ENCODE measurements at places on chromosomes 2 and 18.

DNA sequence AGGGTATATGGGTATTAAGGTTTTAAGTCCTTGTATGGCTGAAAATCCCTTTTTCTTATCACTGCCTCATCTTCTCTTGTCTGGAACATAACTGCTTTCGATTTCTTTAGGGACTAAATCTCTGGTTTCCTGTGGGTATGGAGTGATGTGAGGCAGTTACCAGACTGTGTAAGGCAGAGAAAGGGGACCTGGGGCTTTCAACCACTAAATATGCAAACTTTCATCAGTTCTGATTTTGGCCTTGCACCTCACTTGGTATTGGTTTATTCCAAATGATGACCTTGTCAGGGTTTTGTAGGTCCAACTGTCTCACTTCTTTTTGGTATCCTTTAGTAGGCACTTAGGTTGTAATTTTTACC lies 9.3 kb downstream of the MAP4K4 start:
- no peak for DNase-seq

DNA sequence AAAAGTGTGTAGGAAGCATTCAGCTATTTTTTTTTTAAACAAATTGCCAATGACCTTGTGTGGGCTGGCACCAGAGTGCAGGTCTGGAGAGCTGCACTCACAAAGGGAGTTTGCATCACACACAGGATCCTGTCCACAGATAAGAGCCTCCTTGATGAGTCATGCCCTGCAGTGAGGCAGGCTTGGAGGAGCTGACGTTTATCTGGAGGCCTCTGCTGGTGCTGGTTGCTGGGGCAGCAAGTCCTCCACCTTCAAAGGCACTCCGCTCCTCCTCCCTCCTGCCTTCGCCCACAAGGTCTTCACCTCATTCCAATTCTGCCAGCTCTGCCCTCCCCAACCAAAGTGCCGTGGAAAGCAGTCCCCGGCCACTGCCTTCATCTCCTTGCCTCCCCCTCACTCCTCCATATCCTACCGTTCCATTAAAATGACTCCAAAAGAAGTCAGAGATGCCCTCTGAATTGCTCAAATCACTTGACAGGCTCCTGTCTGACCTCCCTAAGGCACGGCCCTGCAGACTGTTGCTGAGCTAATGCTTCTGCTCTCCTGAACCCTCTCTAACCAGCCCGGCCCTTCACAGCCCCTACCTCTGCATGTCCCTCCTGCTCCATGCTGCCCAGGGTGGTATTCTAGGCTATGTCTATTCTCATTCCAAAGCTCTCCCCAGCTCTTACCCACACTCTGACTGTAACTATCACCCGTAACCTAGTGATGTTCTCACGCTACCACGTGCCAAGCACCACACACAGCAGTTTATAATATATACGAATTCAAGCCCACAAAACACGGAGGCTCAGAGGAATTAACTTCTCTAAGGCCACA lies 30.9 kb downstream of the LONRF2 start:
- DNase-seq: no peak

- no peak for DNase-seq
Measured at GRCh38 chr2:27347641-27348040, 8.9 kb downstream of the GTF3C2 start.

- DNase-seq: no peak
Measured at GRCh38 chr2:37770797-37771196, 99.4 kb upstream of the CDC42EP3 start.

GRCh38 chr2:231222318-231223000 lies 24.0 kb downstream of the ARMC9 start:
- no peak for DNase-seq

- no peak for DNase-seq
Measured at GRCh38 chr2:24749069-24749691, 44.0 kb downstream of the PTRHD1 start.

DNA sequence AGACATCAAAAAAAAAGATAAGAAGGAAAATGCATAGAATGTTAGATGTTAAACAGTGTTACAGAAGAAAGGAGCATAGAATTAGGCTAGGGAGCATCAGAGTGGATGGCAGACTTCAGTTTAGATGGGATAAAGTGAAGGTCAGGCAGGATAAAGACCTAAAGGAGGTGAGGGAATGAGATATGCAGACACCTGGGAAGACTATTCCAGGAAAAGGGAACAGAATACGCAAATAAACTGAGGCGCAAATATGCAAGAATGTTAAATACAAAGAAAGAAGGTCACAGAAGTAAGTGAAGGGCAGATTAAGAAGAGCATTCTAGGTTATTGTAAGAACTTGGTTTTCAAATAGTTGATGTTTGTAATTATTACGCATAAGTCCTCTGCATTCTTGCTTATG lies 116.3 kb upstream of the REG3A start:
- DNase-seq: no peak

GRCh38 chr18:43236921-43237320 lies 40.4 kb downstream of the SYT4 start:
- no peak for DNase-seq

- no peak for DNase-seq
Measured at GRCh38 chr2:96866986-96867755, 2.7 kb downstream of the SEMA4C start.

DNA sequence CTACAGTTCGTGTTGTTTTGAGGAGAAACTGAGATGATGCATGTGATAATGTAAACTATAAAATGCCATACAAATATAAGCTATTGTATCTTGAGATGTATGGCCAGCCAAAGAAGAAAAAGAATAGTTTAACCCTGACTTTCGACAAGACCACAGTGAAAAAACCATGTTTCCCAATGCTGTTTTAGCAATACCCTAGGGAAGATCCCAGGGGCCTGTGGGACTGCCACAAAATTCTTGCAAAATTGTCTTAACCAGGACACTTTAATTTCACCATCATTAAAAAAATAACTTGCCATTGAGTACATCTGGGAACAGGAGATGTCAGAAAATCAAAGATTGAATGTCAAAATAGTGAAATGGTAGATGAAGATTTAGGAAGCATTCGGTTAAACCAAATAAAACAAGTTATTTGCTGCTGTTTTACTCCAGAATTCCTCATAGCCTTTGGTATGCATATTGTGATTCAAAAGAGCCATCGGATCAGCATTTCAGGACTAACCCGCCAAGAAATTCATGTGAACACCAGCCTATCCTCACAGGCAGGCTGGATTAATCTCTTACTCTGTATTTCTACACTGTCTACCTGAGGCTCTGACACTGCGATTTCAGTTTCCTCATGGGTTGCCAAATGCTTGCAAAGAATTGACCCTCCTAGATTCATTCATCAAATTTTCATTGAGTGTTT lies 49.0 kb upstream of the SP3 start:
- DNase-seq: no peak

- no peak for DNase-seq
Measured at GRCh38 chr2:96262306-96262705, 3.5 kb downstream of the TMEM127 start.

Data from hippocampal formation (tissue), 2 donors.